ENCODE measurements at places on chromosomes 2 and 18.

DNA sequence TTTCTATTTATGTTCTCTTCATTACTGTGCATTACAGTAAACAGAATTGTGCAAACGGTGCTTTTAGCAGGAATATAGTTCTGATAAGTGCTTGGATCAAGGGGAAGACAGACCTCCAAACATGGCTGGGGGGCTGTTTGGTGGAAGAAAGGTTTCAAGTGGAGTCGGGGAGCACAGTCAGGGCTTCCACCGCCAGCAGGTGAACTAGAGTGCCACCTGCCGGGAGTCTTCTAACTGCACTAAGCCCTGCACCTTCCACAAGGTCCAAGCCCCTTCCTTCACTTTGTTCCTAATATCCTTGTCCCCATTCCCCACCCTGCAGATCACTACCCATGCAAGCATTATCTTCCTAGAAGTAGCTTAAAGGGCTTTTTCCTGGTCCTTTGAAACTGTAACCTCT, 11.1 kb downstream of the ONECUT2 start:
- DNase-seq: no peak

GRCh38 chr2:21372654-21373053, 248.9 kb downstream of the TDRD15 start:
- DNase-seq: no peak

GRCh38 chr2:239498981-239499634, 98.3 kb upstream of the HDAC4 start:
- no peak for DNase-seq

DNA sequence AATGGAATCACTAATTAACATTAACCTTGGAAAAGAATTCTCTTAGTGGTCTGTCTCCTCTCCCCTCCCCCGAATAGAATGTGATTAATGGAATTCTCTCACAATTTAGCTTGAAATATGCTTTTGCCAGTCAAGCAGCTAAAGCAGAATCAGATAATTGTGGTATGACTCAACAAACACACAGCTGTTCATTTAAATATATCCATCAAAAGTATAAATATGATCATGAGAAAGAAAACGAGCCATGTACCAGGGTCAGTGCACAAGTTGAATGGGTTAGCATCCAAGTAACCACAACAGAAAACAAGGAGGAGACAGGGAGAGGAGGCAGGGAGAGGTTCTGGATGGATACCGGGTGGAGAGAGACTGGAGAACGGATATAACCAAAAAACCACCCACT, 66.9 kb downstream of the ACVR1 start:
- DNase-seq: no peak

DNA sequence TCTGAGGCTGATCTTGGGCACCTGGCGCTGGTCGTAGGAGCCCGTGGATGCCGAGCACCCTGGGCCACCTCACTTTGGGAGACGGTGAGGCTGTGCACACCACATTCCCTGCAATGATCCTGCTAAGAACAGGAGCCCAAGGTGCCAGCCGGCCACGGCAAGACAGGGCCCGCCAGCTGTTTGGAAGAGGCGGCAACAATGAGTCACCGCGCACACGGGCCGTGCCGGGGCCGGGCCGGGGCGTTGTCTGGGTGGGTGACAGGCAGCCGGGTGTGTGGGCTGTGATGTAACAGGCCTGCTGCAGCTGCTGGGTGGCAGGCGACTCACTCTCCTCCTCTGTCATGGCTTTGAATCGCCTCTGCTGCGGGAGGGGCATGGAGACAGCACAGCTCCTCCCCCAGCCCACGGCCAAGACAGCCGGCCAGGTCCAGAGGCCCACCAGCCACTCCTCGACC, 49.7 kb upstream of the ODC1 start:
- peak; percentile 11 for DNase-seq

- DNase-seq: no peak
Measured at GRCh38 chr2:239790721-239791120, 234.4 kb downstream of the NDUFA10 start.

GRCh38 chr2:221429741-221430491, 142.2 kb downstream of the EPHA4 start:
- no peak for DNase-seq

DNA sequence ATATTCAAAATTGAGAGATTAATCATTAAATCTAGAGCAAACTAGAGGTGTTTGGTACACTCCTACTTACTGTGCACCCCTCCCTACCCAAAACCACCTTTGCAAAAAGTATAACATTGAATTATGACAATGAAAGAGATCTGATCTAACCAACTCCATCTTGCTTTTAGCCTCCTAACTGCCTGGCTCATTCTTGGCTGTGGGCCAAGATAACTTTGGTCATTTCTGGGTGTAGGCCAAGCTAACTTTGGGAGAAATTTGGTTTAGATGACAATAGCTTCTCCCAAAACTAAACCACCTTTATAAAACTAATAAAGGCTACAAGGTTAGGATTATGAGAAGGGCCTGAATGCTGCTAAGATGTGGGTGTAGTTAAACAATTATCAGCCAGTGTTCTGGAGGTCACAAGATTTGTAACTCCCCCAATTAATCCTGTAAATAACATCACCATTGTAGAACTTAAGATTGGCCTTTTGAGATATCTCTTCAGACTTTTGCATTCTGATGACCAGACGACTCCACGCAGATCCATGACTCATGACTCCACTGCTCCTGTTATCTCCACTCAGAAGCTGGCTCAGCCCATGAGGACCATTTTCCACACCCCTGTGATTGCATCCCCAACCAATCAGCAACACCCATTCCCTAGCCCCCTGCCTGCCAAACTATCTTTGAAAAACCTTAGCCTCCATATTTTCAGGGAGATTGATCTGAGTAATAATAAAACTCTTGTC, 160.2 kb downstream of the FBXO15 start:
- no peak for DNase-seq

Measured in stimulated activated CD4-positive, alpha-beta T cell treated with anti-CD3 and anti-CD28 coated beads, Interleukin-12 subunit alpha, Interleukin-12 subunit beta, amount 100 ng/mL, for 24 hours (primary cell).